ENCODE measurements at places on chromosomes 5 and 9. TPM values are rescaled to one million over a fixed set of nuclear protein-coding genes. Genes with fewer than 3 reads are reported as not detected.

GRCh38 chr5:40559306-40559705, 120.4 kb upstream of the PTGER4 start:
- DNase-seq: no peak

DNA sequence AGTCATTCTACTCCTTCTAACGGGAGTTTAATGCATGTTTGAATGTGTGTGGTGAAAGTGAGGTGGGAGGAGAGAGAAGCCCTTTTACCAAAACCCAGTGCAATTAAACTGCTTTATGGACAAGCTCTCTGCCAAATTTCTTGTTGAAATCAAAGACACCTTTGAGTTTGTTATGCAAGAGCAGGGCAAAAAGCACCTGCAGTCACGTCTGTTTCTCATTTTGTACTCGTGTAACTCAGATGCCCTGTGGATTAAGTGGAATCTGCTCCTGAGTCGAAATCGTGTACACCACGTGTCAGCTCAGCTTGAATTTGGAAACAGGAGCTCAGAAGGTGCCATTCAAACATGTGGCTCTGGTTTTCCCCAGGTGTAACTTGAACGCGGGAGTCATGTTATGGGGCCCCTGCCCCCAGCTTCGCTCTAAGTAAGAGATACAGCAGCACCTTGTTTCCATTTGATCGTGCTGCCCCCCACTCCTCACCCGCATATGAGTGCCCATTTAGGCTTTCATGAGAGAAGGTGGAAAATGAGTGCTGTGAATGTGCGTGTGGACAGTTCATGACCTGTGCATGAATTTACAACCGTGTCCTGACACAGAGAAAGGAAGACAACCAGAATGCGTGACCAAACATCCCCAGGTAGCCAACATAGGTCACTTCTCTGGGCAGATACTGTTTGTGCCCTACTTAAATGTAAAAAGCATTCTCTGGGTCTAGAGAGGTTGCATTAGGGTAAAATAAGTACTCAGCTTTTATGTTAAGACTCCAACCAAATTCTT, 347.0 kb upstream of the SLC30A5 start:
- no peak for DNase-seq

DNA sequence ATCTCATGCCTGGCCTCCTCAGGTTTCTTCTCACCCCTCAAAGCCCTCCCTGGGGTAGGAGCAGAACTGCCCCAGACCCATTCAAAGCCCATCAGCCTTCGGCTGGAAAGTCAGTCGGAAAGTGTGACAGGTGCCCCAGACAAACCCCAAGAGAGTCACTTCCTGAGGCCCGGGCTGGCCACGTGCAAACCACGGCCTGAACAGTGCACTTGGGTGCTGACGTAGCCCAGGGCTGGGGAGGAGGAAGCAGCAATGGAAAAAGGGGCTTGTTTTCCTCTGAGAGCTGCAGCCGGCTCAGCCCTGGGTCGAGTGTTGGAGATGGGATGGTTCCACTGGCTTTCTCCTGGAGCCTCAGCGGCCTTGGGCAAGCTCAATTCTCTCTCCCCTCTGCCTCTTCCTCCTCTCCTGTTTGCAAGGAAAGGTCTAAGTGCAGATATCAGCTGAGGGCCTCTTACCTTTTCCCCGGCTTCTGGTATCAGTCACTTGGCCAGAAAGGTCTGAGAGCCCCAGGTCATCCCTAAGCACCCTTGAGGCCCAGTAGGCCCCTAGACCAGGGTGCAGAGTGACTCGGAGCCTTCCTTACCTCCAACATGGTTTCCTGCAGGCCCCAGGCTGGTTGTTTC, 5.9 kb upstream of the EGR1 start:
- DNase-seq: no peak

DNA sequence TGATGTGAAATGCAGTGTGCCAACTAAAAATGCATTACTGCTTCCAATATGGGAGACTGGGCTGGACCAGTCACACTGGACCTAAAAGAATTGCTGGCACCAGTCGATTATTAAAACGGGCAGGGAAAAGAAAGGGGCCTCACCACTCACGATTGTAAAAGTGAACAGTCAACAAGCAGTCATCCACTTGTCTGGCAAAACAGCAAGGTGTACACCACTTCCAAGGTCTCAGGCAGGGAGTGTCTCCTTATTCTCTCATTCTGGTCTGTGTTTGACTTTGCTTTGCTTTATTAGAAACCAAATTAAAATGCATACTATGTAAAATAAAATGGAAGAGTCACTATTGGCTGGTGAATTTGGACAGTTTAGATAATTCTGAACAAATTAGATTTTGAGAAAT, 57.8 kb upstream of the TRPM3 start:
- no peak for DNase-seq

- DNase-seq: no peak
Measured at GRCh38 chr5:144156767-144157171, 13.7 kb downstream of the YIPF5 start.

DNA sequence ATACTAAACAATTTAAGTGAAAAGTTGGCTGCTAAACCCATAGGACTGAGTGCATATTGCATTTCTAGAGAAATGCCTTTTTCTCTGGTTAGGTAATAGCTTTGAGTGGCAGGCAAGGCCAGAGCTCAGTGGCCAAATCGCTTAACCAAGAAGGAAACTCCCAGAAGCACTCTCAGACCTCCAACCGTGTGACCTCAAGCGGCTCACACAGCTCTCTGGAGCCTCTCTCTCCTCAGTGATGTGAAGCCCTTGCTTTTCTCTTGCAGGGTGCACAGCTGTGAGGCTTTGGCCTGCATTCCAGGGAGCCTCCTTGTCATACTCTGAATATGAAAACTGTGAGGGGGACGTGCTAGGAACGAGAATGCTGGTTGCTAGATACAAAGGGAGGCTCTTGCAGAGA, 106.7 kb downstream of the INSYN2B start:
- DNase-seq: peak; percentile 4

DNA sequence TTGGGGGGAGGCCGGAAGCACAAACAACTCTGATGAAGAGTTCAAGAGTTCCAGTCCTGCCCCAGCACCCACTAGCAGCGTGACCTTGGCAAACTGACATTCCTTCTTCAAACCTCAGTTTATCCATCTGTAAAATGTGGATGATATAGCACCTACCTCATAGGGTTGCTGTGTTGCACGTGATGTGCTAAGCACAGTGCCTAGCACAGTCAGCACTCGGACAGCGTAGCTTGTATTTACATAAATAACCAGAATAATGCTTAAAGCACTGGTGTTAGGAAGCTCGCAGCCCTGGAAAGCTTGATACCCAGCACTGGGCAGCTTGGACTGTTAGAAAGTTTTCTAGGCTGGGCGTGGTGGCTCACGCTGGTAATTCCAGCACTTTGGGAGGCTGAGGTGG, 5.1 kb downstream of the PKN3 start:
- DNase-seq: no peak

DNA sequence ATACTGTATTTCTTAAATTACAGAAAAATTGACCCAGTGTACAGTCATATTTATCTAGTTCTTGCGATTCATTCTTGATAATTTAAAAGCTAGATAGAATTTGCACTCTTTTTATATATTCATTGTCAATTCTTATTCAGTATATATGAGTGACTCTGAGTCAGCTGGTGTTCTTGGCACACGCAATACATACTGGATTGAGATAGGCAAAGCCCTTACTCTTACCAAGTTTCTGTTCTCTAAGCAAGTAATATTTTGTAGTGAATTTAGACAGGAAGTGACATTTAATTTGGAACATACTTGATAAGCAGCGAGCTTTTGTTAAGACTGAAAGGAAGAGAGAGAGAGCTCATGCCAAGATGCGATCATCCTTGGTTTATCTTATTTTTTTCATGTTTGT, 57.7 kb downstream of the GPBP1 start:
- no peak for DNase-seq

- DNase-seq: no peak
Measured at GRCh38 chr5:156431956-156432829, 105.2 kb downstream of the SGCD start.

DNA sequence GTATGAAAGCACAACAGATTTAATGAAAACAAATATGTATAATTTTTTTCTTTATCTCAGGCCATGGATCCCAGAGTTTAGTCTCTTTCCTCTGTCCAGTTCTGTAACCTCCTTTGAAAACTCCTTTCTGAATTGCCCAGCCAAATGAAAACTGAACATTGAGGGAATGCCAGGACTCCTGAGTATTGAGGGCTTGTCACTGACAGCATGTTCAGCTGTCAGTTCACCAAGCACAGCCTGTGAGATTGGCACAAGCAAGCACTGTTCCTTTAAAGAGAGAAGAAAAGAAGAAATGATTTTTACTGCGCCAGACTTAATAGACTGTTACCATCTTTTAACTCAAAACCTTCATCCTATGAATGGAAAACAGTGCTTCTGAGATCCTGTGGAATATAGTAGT, 27.3 kb downstream of the TTC1 start:
- no peak for DNase-seq

Gene CYLC2
- not detected for total RNA-seq

Gene PTPRD
- total RNA-seq: not detected

Gene SLC45A2
- total RNA-seq: 0.31 TPM

Measured in A673 (cell line).